Activated CD8-positive, alpha-beta memory T cell treated with anti-CD3 and anti-CD28 coated beads for 1 hour (primary cell): ENCODE measurements at places on chromosomes 1 and 21.

DNA sequence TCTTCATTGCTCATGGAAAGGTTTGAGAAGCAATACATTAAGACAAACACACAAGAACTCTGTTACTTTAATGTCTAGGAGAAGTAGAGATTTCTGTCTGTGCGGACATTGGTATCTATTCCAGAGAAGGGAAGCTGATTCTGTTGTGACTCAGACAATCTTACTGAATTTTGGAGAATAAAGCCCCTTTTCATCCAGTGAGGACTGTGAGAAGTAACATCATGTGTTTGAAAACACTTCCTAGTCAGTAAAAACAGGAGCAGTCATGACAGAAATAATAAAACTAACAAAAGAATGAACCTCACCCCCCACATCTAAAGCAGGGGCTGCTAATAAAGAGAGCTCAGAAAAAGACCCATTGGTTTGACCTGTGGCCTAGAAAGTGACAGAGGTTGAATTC is 46.6 kb downstream of the NEK7 start:
- DNase-seq: no peak

DNA sequence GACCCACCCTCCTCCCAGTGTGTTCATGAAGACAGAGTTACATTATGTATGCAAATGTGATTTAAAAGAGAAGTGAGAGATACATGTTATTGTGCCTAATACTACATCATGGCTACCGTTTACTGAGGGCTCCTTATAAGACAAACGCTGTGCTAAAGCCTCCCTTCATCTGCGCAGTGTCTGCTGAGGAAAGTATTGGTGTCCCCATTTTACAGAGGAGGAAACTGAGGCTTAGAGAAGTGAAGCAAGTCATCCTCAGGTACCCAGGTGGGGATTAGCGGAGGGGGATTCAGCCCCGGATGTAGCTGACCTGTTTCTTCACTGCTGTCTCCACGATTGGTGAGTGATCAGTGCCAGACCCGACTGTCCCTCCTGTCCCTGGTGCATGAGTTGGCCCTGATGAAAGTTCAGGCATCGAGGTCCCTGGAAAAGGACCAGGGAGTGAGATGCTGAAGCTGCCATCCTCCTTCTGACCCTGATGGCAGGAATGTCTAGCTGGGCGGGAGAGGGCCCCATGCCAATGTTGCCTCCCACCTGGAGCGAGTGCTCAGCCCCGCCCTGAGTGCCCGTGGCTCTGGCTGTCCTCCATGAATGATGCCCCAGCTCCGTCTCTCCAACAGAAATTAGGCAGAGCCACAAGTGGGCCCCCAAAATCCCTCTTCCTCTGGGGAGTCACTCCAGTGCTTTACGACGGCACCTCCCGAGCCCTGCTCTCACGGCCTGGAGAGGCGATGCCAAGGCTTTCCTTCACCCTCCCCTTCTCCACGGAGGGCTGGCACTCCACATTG is 204.7 kb downstream of the KAZN start:
- no peak for DNase-seq

- no peak for DNase-seq
These were observed 30.4 kb downstream of the GPA33 start for GRCh38 chr1:167059809-167060107.

- DNase-seq: no peak
These were observed 60.7 kb upstream of the FMN2 start for GRCh38 chr1:240031009-240031408.

- DNase-seq: no peak
These were observed 1.3 kb upstream of the MYOC start for GRCh38 chr1:171653796-171654195.

DNA sequence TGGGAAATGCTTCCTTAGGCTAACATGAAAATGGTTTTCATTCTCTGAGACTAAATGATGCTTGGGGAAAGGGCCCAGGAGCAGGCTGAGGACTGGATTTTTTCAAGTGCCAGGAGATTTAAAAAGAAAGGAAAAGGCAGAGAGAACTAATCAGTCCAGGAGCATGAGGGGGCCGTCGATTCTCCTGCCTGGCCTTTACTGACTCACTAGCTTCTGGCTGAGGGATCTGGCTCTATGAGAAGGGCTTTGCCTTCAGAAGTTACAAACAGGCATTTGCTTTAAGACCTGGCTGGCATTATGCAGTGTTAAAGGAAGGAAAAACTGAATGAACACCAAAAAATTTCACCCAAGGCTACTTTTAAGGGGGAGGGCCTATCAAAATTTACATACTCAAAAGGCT is 359.2 kb downstream of the PBX1 start:
- no peak for DNase-seq

DNA sequence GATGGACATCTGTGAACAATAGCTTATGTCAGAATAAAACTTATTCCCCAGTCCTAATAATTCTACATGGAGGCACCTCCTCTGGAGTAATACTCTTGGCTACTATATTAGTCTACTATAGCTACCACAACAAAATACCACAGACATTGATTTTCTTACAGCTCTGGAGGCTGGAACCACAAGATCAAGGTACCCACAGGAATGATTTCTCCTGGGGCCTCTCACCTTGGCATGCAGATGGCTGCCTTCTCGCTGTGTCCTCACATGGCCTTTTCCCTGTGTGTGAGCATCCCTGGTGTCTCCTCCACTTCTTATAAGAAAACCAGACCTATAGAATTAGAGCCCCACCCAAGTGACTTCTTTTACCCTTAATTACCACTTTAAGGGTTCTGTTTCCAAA is 244.3 kb downstream of the BARHL2 start:
- no peak for DNase-seq

DNA sequence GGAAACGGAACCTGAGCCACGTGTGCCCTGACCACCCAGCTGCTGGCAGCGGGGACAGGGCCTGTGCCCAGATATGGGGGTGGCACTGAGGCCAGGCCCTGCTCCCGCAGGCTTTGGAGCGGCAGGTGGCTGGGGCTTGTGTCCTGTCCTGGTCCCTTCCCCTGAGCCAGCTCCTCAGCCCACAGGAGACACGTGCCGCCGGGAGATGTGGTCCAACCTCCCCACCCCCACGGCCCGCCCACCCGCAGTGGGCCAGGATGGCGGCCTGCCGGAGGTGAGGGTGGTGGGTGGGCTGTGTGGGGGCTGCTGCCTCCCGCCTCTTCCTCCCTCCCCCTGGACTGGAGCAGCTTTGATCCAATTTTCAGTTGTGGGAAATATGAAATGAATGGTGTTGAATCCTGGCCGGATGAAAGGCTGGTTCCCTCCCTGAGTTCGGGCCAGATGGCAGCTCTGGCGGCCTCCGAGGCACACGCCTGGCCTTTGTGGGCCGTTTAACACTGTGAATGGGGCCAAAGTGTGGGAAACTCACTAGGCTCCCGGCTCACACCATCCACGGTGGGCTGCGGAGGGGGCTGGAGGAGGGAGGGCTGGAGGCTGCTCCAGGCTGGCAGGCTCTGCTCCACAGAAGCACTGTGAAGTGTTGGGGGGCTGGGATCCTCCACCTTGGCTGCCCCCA is 2.6 kb upstream of the HES5 start:
- no peak for DNase-seq

- no peak for DNase-seq
These were observed 95.8 kb downstream of the CNIH3 start for GRCh38 chr1:224711876-224712275.

- no peak for DNase-seq
These were observed 57.9 kb downstream of the ZP4 start for GRCh38 chr1:237832858-237833257.

DNA sequence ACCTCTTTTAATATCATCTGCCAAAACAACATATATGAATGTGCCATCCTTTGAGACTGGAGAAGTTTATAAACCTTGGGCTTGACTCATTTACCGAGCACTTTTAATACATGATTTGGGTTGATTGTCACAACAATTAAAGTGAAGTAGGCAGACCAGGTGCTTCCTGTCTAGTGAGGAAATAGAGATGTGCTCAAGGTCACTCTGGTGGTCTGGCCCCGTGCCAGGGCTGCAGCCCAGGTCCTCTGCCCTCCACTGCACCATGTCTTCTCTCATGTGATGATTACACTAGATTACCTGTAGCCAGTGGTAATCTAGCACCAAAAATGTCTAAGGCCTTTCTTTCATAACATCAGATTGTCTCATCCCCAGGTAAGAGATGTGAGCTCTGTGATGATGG is 61.8 kb upstream of the LAMC2 start:
- no peak for DNase-seq

DNA sequence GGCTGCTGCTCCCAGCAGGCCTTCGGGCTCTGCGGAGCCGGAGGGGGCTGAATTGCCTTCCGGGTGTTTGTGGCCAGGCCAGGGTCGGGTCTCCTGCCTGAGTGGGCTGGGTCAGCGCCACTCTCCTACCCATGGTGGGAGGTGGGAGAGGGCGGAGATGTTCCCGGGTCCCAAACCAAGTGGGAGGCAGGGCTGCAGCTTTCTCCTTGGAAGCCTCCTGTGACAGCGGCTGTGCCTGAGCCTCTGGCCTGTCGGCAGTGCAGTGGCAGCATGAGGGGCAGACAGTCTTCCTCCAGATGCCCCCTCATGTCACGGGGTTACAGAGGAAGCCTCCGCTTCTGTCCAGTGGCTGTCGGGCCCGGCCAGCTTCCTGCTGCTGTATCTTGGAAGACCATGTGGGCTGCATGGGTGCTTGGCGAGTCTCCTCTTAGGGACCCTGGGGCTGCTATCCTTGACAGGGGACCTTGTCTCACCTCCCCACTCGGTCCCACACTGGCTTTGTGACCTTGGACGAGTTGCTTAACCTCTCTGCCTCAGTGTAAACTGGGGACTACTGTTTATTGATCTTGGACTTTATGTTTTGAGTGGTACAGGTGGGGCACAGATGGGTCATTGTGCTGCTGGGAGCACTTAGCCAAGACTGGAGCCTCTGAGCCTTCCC is 4.3 kb downstream of the SKI start:
- DNase-seq: no peak

- DNase-seq: no peak
These were observed 231.4 kb downstream of the CHRM3 start for GRCh38 chr1:239617731-239618130.

DNA sequence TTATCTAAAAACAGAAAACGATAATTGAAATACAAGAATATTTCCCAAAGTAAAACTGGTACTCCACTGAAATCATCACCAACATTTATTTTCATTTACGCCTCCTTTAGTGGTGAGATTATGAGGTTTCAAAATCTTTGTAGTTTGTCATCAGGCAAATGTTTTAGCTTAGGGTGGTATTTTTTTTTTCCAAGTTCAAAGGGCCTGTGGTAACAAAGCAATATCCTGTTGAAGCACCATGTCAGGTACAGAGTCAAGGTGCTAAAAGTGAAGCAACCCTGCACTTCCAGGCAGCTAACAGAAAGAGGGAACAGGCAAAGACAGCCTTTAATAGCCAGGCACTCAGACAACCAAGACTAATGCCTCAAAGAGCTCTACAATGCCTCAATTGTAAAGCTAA is 89.2 kb downstream of the JAK1 start:
- DNase-seq: no peak

- no peak for DNase-seq
These were observed 3.4 kb upstream of the COL6A2 start for GRCh38 chr21:46094401-46095082.

DNA sequence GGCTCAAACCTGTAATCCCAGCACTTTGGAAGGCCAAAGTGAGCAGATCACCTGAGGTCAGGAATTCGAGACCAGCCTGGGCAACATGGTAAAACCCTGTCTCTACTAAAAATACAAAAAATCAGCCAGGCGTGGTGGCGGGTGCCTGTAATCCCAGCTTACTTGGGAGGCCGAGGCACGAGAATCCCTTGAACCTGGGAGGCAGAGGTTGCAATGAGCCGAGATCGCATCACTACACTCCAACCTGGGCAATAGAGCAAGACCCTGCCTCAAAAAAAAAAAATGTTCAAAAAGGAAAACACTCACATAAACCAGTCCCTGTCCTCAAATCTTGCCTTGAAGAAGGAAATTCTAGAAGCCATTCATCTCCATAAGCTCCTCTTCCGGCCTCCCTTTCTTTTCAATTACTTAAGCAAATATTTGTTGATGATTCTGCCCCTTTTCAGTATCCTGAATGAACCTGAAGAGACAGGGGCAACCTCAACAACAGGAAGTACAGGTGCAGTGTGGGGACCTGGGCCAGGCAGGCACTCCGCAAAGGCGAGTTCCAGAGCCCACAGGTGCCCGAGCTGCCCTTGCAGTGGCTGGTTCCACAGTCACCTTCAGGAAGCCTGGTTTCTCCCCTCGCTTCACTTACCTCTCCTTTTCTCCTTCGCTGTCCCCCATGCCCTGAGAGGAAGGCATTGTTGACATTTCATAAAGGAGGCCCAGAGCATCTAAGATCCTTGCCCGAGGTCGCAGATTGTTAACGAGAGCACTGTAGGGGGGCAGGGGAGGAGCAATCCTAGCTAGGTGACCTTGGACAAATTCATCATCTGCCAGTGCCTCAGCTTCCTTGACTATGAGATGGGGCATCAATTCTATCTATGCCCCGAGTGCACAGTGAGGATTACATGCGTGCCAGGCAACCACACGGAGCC is 8.9 kb upstream of the LEFTY1 start:
- DNase-seq: no peak

- no peak for DNase-seq
These were observed 876 bp upstream of the CHML start for GRCh38 chr1:241640867-241641622.

- no peak for DNase-seq
These were observed 278.0 kb downstream of the HLX start for GRCh38 chr1:221157026-221157761.

- no peak for DNase-seq
These were observed 11.1 kb downstream of the ADGRL2 start for GRCh38 chr1:81811757-81812371.

DNA sequence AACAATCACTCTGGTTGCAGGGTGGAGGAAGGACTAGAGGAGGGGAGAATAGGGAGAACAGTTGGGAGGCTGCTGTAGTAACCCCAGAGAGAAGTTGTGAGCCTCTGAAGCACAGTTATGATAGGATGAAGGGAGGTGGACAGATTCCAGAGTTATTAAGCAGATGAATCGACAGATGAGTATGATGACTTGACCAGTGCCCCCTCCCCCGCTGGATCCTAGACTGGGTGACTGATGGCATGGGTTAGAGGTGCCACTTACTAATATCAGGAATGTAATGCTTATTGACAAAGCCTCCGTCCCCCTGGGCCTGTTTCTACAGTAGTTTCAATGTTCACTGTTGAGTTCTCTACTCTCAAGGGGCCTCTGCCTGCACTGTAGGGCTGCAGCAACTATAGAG is 14.0 kb upstream of the TIPRL start:
- DNase-seq: no peak

- no peak for DNase-seq
These were observed at the start of gene CHI3L2 for GRCh38 chr1:111227434-111227833. CHI3L2 (plus strand) TSS chr1:111227713; CDS start chr1:111227730, 17 bp downstream.
